ENCODE measurements at places on chromosomes 4 and X.

- DNase-seq: peak; percentile 46
These were observed 12.6 kb downstream of the ANKRD17 start for GRCh38 chr4:73245955-73246354.

GRCh38 chrX:14697451-14697850 is 168.1 kb downstream of the GLRA2 start:
- peak; percentile 2 for DNase-seq

DNA sequence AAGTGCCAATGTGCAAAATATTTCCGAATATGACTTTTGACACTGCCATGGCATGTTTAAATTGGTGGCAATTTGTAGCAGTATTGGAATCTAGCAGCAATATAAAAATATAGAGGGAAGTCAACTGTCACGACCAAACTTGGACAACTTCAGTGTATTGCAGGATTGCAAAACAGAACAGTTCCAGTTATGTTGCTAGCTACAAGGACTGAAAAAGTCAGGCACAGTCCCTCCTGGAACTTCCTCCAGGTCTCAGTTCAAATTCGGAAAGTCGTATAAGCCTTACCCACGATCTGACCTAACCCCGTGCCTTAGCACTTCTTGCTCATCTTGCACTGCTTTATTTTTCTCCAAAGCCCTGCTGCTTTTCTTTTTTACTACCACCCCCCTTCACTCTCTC is 390.0 kb upstream of the GALNT7 start:
- DNase-seq: no peak

GRCh38 chr4:102522031-102522440 is 20.9 kb downstream of the NFKB1 start:
- no peak for DNase-seq

DNA sequence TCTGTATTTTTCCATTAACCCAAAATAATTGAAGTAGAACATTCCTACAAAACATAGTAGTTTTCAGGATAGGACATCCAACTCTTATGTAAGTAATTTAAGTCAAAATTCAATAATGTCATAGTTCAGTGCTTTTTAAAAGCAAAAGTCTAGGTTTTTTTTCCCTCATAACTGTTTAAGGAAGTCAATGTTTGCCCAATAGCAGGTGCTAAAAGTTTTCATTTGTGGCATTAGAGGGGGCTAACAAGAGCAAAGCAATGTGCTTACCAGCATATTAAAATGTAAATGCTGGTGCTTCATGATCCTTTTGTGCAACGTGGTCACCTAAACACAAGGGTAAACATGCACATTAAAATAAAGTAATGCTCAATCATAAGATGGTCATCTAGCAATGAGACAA is 155.2 kb upstream of the PPP1R2C start:
- no peak for DNase-seq

DNA sequence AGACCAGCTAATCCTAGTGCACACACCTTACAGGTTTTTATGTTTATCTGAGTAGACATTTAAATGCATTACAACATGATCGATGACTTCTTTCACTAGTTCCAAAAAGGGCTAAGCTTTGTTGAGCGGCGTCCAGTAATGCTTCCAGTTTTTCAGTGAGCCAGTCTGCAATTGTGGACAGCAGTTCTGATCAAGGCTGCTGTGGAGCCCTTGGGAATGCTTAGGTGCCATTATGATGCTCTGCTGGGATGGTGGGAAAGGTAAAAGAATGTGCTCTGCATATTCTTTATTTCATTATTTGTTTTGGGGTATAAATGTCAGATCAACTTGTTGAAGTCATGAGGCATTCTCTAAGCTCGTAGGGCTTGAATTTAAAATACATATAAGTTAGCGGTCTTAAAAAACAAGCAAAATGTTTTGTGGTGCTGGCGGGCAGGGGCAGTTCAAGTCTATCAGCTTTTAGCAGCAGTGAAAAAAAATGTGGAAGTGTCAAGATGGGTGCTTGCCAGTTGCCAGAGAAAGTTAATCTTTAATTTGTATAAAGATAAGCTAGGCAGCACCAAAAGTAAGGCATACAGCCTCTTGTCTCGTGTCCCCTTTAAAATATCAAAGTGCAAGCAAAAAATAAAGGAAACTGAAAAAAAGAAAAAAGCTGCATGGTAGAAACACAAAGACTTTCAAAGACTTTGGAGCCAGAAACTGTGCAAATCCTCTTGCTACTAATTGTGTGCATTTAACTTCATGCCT is 5.8 kb downstream of the MID1IP1 start:
- peak; percentile 67 for DNase-seq

DNA sequence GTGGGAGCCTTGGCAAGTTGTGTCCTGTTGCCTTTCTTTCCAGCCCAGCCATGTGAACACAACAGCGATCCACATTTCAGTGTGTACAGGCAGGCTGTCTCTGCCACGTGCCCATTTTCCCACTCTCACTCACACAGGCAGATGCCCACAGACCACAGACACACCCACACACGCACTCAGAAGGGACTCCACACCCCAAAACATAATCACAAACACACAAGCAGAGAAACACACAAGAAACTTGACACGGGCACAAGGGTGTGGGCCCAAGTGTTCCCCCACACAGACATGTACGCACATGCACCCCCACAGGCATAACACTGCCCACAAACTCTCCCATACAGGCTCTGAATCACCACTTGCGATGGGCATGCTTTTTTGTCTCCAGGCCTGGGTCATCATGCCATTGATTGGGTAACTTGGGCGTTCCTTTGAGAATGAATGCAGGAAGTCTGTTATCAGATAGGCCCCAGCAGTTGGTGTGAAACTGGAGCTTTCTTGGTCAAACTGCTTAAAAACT is 84.3 kb downstream of the NBDY start:
- DNase-seq: peak; percentile 58

DNA sequence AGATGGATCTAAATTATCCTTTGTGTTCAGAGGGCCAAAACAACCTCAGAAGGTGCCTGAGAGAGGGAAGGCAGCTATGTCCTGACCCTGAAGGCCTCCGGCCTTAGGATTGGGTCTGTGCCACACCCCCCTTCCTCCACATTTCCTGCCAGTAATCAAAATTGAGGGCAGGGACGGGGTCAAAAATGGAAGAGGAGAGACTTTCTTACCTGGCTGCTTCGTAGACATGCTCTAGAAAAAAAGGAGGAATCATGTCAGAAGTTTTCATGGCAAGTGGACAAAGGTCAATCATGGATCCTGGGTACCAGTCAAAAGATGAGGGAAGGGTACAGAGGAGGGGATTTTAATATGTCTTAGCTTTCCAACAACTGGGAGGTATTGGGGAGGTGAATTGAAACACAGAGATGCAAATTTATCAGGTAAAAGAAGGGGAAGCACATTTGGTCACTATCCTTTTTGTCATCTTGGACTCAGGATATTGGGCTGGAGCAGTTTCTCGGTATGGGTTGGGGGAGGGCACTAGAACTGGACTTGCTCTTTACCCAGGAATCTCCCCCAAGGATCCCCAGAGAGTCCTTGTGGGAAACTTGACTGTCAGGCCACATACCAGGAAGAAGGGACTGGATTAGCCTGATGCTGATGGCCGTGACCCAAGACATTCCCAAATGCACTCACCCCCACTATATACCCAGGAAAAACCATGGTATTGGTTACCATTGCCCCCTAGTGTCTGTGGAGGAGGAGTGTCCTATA is 17.1 kb downstream of the VSIG4 start:
- DNase-seq: peak; percentile 12

DNA sequence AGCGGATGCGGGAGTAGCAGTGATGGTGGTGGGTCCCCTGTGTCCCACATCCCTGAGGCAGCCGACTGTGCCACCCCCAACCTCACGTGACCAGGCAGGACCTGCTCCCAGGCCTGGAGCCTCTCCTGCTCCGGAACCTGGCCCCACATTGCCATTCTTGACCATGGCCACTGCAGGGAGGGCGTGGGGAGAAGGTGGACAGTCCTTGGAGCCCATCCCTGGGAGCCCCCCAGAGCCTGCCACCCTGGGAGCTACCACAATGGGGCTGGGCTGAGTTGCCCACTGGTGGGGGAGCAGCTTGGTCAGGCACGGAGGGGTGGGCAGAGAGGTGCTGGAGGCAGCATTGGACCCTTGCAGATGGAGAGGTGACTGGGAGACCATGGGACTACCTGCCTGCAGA is 36.8 kb downstream of the TMPRSS11A start:
- no peak for DNase-seq

- no peak for DNase-seq
These were observed 24.4 kb downstream of the FRAS1 start for GRCh38 chr4:78081541-78081940.

DNA sequence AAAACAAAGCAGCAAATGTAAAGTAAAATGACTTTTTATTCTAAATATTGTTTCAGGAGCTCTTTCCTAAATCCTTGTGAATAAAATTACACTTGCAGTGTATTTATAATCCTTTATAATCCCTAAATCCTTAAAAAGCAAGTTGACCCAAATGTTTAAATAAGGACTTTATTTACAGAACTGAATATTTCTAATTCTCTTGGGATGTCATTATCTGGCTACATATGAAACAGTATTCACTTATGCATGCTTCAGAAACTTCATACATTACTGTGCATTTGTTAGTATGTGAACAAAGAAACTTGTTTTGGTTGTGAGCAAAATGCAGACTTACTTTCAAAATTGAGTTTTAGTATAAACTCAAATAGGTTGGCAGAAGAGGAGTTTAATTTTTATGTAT is 49.2 kb downstream of the PTTG2 start:
- no peak for DNase-seq

DNA sequence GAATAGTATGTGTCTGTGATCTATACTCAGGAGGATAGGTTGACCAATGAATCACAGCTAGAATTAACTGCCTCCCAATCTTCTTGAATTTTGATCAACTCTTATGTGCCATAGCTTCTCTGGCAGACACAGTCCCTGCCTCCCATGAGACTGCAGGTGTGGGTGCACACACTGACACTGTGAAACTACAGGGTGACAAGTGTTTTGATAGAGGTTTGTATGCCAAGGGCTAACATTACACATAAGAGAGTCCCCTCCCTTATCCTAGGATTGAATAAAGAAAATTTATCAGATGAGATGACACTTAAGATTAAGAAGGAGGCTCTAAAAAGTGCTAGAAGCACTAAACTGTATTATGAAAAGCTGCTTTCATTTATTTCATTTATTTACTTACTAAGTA is 218.4 kb upstream of the BMP3 start:
- no peak for DNase-seq

- no peak for DNase-seq
These were observed 23.5 kb downstream of the CHM start for GRCh38 chrX:86023811-86024210.

GRCh38 chr4:3413675-3414420 is 27.9 kb upstream of the HGFAC start:
- DNase-seq: no peak

DNA sequence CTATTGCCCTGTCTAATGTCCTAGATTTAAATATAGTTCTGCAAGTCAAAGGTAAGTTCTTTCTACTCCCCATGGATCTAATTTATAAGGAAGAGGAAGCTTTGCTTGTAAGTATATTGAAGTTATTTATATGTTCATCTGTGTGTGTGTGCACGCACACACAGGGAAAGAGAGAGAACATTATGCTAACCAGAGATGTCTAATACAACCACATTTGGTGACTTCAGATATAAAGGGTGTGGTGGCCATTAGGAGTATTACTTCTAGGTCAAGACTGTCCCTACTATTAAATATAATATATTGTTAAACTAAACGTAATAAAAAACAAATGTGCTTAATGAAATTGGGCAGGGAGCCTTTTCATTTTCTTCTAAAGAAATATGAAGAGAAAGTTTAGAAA is 4.1 kb downstream of the DCK start:
- peak; percentile 74 for DNase-seq

DNA sequence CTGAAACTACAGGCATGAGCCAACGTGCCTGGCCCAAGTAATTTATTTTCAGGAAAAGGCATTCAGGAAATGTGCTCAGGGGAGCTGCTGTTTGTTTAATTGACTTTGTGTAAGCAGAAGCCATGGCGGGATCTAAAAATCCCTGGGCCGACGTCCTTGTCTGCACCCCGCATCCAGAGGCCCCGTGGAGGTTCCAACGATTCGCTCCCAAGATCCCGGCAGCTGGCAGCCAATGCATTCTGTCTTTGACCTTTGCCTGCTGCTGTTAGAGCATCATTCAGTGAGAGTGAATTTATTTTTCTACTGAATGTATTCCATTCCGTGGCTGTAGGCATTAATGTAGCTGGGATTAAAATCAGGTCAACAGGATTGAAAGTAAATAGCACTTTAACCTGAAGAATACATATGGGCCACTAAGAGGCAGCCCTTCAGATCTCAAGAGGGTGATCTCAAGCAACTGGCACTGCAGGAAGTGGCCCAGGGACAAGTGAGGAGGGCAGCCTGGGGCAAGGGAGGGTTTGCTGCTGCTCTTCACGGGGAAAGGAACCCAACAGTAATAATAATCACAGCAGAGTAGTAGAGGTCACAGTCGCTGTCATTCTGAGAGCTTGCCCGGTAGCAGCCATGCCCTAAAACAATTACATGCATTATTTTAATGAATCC is 75.2 kb downstream of the PSAPL1 start:
- no peak for DNase-seq

GRCh38 chrX:135099493-135099783 is 20.9 kb downstream of the ETDB start:
- no peak for DNase-seq

- DNase-seq: peak; percentile 54
These were observed 25.6 kb upstream of the MSMO1 start for GRCh38 chr4:165301833-165302232.
